ENCODE measurements at places on chromosomes 12 and 14.

- DNase-seq, result no peak
Measured at GRCh38 chr14:90732139-90732538, 84.1 kb downstream of the TTC7B start.

DNA sequence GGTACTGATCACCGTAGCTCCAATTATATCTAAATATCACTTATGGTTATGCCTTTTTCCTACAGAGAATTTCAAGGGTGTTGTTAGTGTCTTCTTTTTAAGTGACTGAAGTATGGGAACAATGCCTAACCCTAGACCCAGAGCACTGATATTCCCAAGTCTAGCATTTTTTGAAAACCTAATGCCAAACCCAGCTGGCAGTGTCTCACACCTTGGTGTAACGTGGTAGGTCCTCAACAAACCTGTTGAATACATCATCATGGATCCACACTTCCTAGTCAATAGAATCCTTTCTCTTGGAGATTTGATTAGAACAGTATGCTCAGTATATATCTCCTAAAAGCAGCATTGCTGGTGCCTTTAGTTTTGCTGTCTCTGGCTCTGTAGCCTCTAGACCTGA lies 37.7 kb upstream of the RMST start:
- DNase-seq, result no peak

GRCh38 chr12:53811606-53812005 lies 59.8 kb upstream of the CISTR start:
- DNase-seq, result no peak

- no peak for DNase-seq
Measured at GRCh38 chr12:131920902-131921840, 7.9 kb upstream of the PUS1 start.

DNA sequence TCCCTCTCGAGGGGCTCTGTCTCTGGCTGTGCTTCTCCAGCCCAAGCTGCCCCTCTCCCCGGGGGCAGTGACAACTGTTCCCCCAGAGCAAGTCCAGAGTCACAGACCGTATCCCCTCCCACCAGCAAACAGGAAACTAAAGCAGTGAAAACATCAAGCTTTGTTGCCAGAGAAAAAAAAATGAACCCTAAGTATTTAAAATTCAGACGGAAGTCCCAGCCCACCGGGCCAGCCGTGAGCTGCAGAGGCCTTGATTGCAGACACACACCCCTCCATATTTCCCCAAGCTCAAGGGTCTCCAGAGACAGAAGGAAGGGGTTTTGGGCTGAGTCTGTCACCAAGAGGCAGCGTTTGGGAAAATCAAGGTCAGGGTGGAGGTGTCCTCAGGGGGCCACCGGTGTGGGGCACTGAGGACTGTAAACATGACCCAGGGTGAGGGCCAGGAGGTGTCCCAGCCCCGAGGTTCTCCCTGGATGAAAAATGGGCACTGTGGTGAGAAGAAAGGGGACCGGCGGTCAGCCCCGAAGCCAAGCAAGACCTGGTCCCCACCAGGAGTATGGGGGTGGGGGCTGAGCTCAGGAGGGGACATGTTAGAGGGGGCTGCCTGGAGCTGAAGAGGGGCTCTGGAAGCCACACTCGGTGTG lies 7.7 kb downstream of the PHETA1 start:
- no peak for DNase-seq

DNA sequence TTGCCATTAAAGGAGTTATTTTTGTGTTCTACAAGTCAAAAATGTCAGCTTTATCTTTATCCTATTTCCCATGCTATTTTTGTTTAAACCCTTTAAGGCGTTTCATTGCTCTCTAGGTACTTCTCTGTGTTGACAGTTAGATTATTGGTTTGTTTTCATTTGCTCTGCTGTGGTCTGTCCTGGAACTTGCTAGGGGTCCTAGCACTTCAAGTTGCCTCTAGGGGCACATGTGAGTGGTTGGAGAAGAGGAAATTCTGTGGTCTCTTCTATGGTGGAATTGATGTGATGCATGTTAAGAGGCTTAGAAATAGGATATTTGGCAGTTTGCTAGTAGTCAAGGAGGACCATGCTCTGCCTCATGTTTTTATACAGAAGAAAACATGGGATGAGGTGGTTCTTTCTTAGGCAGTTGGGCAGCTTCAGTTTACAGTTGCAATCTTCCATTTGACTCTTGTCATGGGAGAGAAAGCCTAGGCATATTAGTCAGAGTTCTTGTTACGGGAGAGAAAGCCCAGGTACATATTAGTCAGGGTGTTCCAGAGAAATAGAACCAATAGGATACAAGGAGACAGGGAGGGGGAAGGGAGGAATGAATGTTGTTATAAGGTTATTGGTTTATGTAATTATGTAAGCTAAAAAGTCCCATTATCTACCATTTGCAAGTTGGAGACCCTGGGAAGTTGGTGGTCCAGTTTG lies 14.4 kb downstream of the TTLL5 start:
- DNase-seq, result no peak

- DNase-seq, result peak; percentile 38
Measured at GRCh38 chr14:56118611-56119181, 485 bp downstream of the PELI2 start.

- no peak for DNase-seq
Measured at GRCh38 chr12:13962699-13963098, 18.7 kb downstream of the GRIN2B start.

Measured in stimulated activated effector memory CD8-positive, alpha-beta T cell treated with anti-CD3 and anti-CD28 coated beads, Interleukin-12 subunit alpha, Interleukin-12 subunit beta, amount 100 ng/mL, for 72 hours (primary cell).